ENCODE measurements at places on chromosomes 3 and 15. TPM values are rescaled to one million over a fixed set of nuclear protein-coding genes. Genes with fewer than 3 reads are reported as not detected.

CA12 gene
- 89.6 TPM for total RNA-seq

DNA sequence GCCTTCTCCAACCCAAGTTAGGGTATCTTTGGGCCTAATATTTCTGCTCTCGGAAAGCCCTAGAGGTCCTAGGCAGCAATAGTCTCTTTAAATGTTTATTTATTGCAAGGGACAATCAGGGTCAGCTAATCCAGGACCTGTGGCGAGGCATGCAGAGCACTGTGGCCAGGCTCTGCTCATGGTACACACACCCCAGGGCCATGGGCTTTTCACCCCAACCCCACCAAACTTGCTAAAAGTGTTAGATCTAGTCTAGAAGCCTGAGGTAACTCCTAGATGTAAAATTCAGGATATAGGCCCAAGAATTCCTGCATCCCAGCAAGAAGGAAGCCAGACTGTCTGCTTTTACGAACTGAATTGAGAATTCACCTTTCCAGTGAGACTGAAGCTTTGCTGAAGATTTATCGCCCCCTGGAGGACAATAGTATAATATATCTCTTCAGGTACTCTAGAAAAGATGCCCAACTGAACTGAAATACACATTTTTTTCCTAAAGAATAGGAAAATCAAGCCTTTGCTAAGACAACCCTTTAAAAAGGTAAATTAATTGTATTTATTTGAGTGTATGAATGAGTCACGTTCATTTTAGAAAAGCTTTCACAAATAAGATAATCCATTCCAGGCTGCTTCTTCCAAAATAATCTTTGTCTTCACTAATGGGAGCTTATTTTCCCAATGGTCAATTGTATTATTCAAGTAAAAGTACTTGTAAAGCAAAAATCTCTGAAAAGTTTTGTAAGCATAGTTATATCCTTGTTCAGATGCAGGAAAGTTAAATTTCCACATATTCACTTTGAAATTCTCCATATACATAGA is 89.8 kb downstream of the LRRC3B start:
- no peaks in the 10 kb centered on the region for H3K36me3 ChIP-seq
- no peak overlapping the region for H3K4me3 ChIP-seq
- H3K27ac ChIP-seq = no peak overlapping the region

DNA sequence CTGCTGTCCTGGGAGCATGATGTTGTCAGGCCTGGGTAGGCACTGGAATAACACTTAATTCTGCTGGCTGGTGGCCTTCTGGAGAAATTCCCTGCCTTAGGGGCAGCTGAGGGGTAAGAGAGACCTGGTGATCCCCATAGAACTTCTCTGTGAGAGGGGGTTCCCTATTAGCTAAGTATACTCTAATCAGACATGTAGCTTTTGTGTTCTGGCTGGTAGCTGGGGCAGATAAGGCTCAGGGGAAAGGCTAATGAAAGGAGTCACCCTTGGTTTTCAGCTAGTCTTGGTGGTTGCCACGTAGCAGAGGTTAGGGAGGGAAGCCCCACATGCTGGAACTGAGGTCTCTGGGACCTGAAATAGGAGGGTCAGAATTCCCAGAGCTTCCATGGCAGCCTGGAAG is 952 bp upstream of the HDDC3 start:
- no peaks in the 10 kb centered on the region for H3K27me3 ChIP-seq
- no peak overlapping the region for H3K27ac ChIP-seq
- no peaks in the 10 kb centered on the region for H3K36me3 ChIP-seq
- H3K4me3 ChIP-seq = no peak overlapping the region
- H3K4me1 ChIP-seq = peaks cover 55% of the 10 kb centered on the region

DNA sequence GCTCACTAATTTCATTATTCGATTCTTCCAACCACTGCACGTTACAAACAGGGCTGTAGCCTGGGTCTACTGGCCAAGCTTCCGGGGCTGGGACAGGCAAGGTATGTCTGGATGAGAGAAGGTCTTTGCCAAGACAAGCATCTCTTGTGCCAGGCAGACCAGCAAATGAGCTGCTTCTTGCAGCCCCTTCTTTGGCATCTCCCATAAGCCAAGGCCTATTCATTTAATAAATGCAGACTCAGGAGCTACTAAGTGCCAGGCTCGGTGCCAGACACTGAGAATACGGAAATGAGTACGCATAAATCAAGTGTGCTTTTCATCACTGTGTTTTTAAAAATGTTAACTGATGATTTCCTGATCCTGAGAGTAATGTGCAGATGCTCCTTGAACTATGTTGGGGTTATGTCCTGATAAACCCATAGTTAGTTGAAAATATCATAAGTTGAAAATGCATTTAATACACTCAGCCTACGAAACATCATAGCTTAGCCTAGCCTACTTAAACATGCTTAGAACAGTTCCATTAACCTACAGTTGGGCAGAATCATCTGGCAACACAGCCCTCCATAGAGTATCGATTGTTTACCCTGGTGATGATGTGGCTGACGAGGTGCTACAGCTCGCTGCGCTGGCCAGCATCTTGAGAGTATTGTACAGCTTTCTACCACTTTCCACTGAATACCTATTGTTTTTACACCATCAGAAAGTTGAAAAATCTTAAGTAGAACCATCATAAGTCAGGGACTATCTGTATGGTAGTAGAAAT is 135.0 kb upstream of the CTDSPL start:
- H3K4me1 ChIP-seq = peaks cover 8% of the 10 kb centered on the region
- H3K4me3 ChIP-seq = no peak overlapping the region
- DNase-seq = no peak
- no peak overlapping the region for H3K27ac ChIP-seq
- no peaks in the 10 kb centered on the region for H3K27me3 ChIP-seq

DNA sequence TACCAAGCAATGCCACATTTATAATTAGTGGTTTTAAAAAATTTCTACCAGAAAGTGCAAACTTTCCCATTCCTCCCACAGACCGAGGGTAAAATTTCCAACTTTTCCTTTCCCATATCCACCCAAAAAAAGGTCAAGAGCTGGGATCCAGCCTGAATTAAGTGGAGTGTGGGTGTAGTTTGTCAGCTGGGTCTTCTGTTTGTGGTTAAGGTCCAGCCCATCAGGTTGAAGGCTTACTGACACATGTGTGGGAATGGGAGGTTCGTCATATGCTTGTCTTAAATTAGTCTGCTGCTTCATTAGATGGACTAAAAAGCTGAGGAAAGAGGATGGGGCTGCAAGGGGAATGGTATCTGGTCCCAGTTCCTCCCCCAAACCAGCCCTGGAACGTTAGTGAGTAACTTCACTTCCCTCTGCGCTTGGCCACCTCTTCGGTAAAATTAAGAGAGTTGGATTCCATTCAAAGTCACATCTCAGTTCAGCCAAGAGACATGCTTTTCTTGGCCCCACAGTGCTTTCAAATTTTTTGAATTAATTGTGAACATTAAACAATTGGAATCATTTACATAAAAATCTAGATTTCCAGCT is 59.0 kb upstream of the PLCL2 start:
- H3K4me3 ChIP-seq = no peak overlapping the region
- no peaks in the 10 kb centered on the region for H3K27me3 ChIP-seq
- H3K4me1 ChIP-seq = no peaks in the 10 kb centered on the region
- H3K27ac ChIP-seq = no peak overlapping the region
- no peaks in the 10 kb centered on the region for H3K36me3 ChIP-seq

- H3K27ac ChIP-seq = no peak overlapping the region
- no peaks in the 10 kb centered on the region for H3K27me3 ChIP-seq
- H3K4me1 ChIP-seq = peaks cover 16% of the 10 kb centered on the region
- no peak overlapping the region for H3K4me3 ChIP-seq
- H3K36me3 ChIP-seq = peaks cover 16% of the 10 kb centered on the region
Observed at GRCh38 chr3:125512135-125512920, 7.7 kb downstream of the SNX4 start.

LRRC31 gene
- total RNA-seq = not detected

DNA sequence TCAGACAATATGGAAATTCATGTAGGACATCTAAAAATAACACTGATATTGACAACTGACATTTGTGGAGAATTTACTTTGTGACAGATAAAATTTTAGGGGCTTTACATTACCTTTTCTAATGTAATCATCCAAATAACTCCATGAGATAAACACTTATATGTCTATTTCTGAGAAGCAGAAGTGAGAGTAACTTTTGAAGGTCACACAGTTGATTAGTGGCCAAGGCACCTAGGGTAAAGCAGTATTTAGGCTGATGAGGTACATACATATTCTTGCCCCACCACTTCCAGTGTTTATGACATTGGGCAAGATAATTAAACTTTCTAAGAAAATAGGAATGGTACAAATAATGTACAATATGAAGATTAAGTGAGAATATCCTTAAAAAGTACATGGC is 248.4 kb downstream of the CPNE4 start:
- H3K27ac ChIP-seq = no peak overlapping the region
- H3K4me3 ChIP-seq = no peak overlapping the region
- no peaks in the 10 kb centered on the region for H3K36me3 ChIP-seq
- H3K27me3 ChIP-seq = no peaks in the 10 kb centered on the region
- H3K4me1 ChIP-seq = no peaks in the 10 kb centered on the region
- DNase-seq = no peak

DNA sequence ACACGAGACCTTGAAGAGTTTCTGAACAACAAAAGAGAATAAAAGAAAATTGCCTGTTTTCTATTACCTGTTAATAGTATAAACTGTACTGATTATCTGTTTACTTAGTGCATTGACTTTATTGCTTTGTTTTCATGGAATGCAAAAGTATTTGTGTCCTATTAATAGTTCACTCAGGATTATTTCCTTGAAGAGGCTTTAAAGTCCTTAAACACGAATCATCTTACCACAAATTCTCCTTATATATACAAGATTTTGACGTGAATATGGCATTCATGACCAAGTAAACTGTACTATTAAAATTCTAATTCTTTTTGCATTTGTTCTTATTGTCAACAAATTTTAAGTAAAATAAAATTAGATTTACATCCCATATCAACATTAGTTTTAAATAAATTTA is 513.0 kb downstream of the NTRK3 start:
- no peaks in the 10 kb centered on the region for H3K36me3 ChIP-seq
- no peak for DNase-seq
- H3K27ac ChIP-seq = no peak overlapping the region
- no peak overlapping the region for H3K4me3 ChIP-seq
- H3K4me1 ChIP-seq = peaks cover 5% of the 10 kb centered on the region
- H3K27me3 ChIP-seq = no peaks in the 10 kb centered on the region

MUC4 gene
- total RNA-seq = 36.1 TPM

GOLGA8G gene
- not detected for total RNA-seq

TICRR gene
- total RNA-seq = 5.2 TPM

CEP63 gene
- 12.5 TPM for total RNA-seq

DNA sequence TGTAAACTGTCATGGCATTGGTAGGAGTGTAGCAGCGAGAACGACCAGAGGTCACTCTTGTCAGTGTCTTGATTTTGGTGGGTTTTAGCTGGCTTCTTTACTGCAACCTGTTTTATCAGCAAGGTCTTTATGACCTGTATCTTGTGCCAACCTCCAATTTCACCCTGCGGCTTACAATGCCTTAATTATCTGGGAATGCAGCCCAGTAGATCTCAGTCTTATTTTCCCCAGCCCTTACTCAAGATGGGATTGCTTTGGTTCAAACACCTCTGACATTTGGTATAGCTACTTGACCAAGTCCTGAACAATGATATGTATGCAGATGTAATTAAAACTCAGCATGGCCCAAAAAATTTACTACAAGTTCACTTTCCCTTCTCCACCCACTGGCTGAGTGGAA is 388.4 kb downstream of the RSL24D1 start:
- no peaks in the 10 kb centered on the region for H3K4me1 ChIP-seq
- H3K27me3 ChIP-seq = no peaks in the 10 kb centered on the region
- no peak overlapping the region for H3K27ac ChIP-seq
- no peak for DNase-seq

C2CD4A gene
- total RNA-seq = not detected

Data from vagina (tissue), 2 donors.